ENCODE measurements at places on chromosomes 13 and 19. TPM values are rescaled to one million over a fixed set of nuclear protein-coding genes. Genes with fewer than 3 reads are reported as not detected.

CATSPERD gene
- not detected for total RNA-seq

ANGPTL4 gene
- 9.0 TPM for total RNA-seq

GRCh38 chr13:114124431-114124830 lies 8.0 kb downstream of the RASA3 start:
- DNase-seq: no peak

- no peak for DNase-seq
These were observed 42.1 kb upstream of the EBPL start for GRCh38 chr13:49733181-49733951.

DNA sequence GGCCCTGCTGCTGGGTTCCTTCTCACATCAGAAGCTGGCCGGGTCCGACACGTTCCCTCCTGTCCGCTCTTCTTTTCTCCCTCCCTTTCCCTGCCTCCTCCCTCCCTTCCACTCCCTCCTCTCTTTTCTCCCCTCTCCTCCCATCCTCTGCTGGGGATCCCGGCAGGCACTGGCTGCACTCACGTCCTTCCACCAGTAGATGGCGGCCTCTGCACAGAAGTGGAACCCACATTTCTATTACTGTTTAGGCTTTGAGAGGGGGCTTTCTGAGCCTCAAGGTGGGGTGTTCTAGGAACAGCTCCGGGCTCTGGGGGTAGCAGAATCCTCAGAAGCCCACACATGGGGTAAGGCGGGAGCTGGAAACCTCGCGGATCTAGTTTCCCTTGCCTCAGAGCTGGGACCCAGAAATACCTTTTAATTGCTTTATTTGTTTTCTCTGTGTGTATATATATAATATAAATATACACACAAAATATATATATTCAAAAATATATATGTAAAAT lies 294.2 kb downstream of the ZNF536 start:
- peak; percentile 24 for DNase-seq

Data from RPMI7951 (cell line).